Stimulated activated CD4-positive, alpha-beta T cell treated with anti-CD3 and anti-CD28 coated beads, Interleukin-1b, Interleukin-23, amount 100 ng/mL, for 4 hours (primary cell): ENCODE measurements at places on chromosomes 2 and 18.

DNA sequence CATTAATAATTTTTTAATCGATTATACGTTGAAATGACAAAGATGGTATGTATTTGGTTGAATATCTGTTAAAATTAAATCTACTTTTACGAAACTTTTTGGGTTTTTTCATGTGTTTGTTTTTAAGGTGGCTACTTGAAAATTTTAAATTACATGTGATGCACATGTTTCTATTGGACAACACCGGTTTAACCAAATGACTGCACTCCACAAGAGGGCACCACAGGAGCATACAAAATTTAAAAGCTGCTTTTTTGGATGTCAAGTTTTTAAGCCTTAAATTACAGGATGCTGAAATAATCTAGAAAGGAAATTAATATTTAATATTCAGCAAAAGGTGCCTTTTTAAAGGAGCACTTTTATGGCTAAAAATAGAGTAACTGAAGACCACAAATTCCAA is 98.7 kb downstream of the ACVR1 start:
- peak; percentile 13 for DNase-seq

DNA sequence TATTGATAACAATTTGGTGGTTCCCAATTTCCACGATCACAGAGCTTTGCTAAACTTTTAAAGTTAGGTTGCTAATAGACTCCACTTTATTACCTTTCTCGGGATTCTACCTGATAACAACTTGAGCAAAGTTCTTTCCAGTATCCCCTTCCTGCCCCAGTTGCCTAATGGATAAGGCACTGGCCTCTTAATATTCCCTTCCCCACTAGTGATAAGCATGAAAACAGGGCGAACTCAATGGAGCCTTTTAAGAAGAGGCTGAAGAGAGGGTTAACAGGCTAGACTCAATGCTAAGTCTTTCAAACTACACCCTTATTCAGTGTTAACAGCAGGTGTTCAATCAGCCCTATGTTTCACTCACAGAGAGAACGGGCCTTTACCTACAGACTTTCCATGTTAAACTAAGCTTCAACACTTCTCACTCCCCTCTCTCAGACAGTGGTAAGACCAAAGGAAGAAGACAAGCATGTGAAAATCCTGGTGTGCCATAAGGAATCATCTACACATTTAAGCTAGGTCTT is 75.8 kb downstream of the ANKRD44 start:
- DNase-seq: no peak

DNA sequence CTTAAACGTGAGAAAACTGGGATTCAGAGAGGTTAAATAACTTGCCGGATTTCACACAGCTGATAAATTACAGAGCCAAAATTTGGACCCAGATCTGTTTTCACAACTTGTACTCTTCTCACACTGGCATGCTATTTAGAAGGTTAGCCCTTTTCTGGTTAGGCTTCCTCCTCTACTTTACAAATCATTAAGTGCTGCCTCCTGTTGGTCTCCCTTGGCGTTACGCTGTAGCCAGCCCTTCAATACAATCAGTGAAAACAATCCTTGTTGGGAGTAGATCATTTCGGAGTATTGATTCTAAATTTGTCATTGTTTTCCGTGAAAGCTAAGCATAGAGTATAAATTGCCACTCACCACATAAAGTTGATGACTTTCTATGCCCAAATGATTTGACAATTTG is 153.5 kb downstream of the ARHGAP15 start:
- DNase-seq: no peak

DNA sequence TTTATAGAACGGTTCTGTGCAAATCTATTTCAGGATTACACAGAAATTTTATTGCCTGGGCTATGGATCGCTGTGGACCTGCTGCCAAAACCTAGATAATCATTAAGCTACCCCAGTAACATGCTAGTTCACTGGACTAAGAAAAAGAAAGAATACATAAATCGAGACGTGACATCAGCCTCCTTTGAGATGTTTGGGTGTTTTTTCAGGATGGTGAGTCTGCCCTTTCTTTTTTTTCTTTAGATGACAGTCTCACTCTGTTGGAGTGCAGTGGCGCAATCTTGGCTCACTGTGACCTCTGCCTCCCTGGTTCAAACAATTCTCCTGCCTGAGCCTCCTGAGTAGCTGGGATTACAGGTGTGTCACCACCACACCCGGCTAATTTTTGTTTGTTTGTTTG is 52.0 kb downstream of the FHOD3 start:
- no peak for DNase-seq

DNA sequence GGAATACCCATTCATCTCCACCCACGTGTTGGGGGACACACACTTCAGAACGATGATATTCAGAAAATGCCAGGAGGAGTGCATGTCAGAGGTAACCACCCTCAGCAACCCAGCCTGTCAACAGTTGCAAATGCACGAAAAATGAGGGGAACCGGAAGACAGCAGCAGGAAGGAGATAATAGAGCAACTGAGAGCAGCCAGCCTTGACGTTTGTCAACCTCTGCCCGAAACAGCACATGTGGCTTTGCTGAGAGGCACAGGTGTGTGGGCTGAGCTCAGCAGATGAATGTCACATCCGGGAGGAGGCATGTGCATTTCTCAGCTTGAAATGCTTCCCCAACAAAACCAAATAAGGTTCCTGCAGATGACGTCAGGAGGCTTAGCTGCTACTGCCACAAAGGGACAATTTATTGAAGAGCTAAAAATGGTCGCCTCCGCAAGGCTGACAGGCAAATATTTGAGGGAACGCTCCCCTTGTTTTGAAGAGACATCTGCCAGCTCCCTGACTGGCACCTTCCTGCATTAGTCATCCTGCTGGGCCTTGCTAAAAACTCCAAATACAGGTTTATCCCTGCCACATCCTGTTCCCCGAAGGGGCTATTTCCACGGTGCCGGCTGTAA is 419.0 kb downstream of the NBAS start:
- DNase-seq: peak; percentile 58

GRCh38 chr2:128607911-128608506 is 289.3 kb upstream of the HS6ST1 start:
- DNase-seq: no peak

GRCh38 chr2:125313806-125314205 is 1288.7 kb downstream of the CNTNAP5 start:
- DNase-seq: no peak

DNA sequence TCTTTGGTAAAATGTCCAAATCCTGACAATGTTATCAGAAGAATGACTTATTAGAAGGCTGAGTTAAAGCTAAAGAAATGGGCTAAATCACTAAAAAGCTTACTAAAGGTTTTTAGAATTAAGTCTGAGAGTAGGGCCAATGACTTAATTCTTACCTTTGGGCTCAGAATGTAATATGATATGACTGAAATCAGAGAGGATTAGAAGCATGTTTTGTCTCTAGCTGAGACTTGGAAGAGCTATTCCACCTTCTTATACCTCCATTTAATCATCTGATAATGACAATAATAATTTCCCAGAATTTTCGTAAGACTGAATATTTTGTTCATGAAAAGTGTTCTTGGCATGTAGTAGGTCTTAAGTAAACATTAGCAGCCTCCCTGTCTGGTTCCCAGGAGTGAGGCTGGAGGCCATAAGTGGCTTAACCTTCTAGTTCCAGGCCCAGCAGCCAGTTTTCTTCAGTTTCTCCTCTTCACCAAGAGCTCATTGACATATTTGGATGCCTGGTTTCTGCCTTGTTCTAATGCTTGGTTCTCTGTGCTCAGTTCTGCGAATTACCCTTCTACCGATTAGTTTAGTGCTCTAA is 25.5 kb upstream of the E2F6 start:
- DNase-seq: no peak

- DNase-seq: no peak
These were observed 853.1 kb upstream of the SALL3 start for GRCh38 chr18:78126536-78126935.

GRCh38 chr2:197270601-197271000 is 40.0 kb downstream of the ANKRD44 start:
- DNase-seq: no peak

- no peak for DNase-seq
These were observed 135.0 kb downstream of the SCG2 start for GRCh38 chr2:223467196-223467595.

GRCh38 chr2:220880623-220881596 is 691.2 kb downstream of the EPHA4 start:
- DNase-seq: no peak

DNA sequence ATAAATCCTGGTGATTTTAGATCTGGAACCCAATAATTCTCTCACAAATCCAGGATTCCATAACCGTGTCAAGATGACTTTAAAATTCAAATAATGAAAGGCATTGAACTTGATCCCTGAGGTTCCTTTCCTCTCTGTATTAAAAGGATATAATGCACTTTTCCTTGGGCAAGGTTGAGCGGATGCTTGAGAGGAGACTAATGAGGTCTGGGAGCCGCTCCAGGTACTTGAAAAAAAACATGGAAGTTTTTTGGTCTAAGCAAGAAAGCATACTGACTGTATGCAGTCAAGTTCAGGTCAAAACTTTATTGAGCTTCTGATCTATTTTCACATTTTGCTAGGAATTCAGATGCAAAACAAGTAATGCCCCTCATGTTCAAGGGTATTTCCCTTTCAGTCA is 318.5 kb downstream of the RAD51AP2 start:
- DNase-seq: no peak
